ENCODE measurements at places on chromosomes 3 and 15. TPM values are rescaled to one million over a fixed set of nuclear protein-coding genes. Genes with fewer than 3 reads are reported as not detected.

GRCh38 chr3:171248426-171249111 lies 211.6 kb downstream of the TNIK start:
- no peak for DNase-seq

- DNase-seq = no peak
Measured at GRCh38 chr15:65071381-65071811, 3.6 kb upstream of the RASL12 start.

DNA sequence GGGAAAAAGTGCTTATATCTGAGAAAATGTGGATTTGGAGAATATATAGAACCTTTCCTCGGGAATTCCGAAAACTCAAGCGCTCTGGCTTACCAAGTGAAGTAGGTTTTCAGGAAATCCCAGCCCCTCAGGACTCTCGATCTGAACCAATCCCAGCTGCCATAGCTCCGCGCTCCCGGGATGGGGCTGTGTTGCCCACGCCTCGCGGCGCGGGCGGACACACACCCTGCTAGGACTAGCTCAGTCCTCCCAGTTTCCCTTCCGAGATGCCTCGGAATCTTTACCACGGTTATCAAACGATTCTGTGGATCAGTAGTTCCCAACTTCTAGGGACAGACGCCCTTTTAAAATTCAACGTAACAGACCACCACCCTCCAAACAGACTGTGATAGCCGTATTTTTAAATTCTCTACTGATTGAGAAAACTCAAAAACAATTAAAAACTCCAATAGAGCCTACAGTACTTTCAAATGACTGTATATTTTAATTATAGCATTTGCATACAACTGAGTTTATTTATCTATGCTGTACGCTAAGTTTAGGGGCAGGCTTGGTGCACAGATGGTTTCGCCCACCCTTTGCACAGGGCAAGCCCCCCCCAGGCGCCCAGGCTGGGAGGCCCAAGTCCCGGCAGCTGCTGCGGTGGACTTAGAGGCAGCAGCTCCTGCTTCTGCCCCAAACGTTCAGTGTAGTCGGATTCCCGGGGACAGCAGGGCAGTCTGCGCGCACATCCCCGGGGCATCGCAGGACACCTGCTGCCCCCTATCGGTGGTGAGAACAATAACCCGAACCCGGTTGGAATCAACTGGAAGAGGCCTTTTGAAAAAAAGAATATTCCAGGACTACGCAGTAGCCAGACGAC lies 52.3 kb downstream of the CCDC54 start:
- no peak for DNase-seq

TMEM266 gene
- polyA plus RNA-seq = 0.11 TPM

- no peak for DNase-seq
Measured at GRCh38 chr15:74251131-74251811, 15.1 kb downstream of the CCDC33 start.

DNA sequence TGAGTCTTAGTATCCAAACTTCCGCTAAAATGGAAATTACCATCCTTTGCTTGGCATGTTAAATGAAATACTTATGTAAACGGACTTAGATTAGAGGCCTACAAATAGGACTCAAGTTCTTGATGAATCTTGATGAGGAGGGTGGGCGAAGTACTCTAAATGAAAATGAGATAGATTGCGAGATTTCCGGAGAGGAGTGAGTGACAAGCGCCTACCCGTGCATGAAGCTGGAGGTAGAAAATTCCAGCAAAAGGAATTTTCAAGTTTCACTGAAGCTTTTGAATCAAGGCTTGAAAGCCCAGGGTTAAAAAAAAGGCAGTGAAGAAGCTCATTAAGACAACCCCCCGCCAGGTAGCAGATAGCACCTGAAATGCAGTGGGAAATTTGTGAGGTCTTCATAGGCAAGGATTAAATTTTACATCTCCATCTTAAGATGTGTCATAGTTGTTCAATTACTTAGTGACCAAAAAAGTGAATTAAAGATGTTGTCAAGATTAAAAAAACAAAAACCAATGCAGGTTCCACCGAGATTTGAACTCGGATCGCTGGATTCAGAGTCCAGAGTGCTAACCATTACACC lies 655 bp upstream of the RAB11A start:
- DNase-seq = no peak
